ENCODE measurements at places on chromosomes 3 and 15.
A peak's percentile ranks its signal among the peaks of the same experiment; 100 is the strongest.

GRCh38 chr15:22888120-22888859 is 49.8 kb downstream of the NIPA2 start:
- DNase-seq: no peak

- DNase-seq: peak; percentile 40
Measured at GRCh38 chr3:183447206-183448001, 19.0 kb upstream of the MCF2L2 start.

GRCh38 chr3:45381168-45381852 is 7.1 kb upstream of the LARS2 start:
- DNase-seq: no peak

- DNase-seq: no peak
Measured at GRCh38 chr15:98785807-98786621, 137.7 kb downstream of the IGF1R start.

DNA sequence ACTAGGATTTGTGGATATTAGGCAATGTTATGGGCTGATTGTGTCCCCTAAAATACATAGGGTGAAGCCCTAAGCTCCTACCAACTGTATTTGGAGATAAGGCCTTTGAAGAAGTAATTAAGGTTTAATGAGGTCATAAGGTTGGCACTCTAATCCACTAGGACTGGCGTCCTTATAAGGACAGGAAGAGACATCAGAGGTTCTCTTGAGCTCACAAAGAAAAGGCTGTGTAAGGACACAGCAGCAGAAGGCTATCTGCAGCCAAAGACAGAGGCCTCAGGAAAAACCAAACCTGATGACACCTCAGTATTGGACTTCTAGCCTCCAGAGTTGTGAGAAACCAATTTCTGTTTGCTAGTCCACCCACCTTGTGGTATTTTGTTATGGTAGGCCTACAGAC is 416.7 kb downstream of the ZBTB20 start:
- no peak for DNase-seq

DNA sequence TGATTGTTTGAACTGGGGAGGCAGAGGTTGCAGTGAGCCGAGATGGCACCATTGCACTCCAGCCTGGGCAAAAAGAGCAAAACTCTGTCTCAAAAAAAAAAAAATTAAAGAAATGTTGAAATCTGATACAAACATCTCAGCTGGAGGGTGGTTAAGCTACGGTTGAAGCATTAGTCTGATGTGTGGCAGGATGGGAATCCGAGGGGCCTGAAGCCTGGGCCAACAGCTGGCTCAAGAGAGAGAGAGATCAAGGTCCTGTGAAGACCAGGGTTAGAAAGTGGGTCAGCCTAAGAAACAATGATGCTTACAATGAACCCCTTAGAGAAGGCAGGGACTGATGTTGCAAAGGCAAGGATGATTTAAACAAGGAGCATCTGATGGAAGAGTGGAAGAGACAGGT is 69.8 kb downstream of the CD200R1L start:
- no peak for DNase-seq

DNA sequence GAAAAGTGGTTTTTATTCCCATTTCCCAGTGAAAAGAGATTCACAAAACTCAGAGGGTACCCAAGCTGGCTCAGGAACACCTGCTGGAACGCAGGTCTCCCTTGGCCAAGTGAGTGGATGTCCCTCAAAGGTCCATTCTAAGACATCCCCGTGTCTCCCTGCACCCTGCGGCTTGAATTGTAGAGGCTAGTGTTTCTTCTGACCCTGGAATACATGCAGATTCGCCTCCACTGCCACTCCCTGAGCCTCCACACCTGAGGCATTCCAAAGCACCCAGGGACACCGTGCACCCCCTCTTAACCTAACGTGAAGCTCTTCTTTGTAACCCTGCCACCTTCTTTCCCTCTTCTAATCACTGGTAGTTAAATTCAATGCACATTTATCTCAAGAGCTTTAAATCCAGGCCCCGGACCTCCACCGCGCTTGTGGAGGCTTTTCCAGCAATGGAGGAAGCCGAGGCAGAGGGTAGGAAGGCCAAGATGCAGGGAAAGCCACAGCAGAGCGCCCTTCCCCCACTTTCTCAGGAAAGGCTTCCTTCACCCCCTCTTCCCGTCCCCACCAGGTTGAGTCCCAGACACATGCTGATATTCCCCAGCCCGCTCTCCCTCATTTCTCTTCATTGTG is 590 bp upstream of the ITGA11 start:
- no peak for DNase-seq

GRCh38 chr3:50242851-50243542 is 7.0 kb downstream of the GNAI2 start:
- DNase-seq: peak; percentile 46

DNA sequence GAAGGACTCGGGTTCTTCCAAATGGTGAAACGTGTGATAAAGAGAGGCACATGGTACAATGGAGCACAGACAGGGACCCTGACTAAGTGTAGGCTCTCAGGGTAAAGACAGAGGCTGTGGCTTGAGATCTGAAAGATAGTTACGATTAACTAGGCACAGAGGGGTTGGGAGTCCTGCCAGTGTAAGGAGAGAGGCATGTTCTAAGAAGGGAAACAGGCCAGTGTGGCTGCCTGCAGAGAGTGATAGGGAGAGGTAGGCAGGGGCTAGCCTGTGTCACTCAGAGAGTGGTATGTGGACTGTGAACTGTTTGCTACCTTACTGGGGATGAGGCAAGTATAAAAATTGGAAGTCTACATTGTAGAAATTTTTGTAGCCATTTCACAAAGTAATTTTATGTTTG is 109.5 kb downstream of the PEX5L start:
- no peak for DNase-seq

DNA sequence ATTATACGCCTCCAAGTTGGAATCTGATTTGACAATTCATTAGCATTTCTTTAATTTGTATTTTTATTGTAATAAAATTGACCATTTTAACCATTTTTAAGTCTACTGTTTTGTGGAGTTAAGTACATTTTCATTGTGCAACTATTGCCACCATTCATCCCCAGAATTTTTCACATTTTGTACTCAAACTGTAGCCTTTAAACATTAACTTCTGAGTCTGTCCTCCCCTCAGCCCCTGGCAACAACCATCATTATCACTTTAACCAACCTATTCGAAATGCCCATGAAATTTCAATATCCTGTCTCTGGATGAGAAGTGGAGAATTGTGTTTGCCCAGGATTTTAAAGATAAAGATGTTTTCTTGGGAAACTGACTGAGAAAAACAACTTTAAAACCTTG is 27.7 kb downstream of the IL1RAP start:
- no peak for DNase-seq

GRCh38 chr3:52373676-52374075 is 57.6 kb downstream of the DNAH1 start:
- DNase-seq: no peak

DNA sequence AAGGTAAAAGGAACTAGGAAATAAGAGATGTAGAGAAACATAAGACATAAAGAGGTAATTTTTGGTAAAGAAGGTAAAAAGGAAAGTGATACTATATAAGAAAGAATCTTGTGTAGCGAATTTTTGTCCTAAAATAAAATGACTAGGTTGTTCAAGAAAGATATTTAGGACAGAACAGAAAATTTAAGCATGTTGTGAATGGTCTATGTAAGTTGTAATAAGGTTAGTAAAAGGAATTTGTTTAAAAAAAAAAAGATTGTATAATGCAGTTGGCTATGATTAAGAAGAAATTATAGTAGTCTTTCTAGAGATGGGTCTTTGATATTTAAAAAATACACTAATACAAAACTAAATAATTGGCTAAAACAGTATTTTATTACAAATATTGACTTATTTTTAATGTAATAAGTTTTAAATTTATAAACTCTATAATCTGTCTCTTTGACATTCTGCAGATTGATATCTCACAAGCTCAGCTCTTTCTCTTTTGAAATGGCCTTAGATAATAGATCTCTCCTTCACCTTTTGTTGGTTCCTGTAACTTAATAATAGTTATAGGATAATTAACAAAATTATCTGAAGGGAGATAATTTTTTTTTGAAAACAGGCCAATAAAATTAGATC is 3.7 kb upstream of the SLC41A3 start:
- no peak for DNase-seq

DNA sequence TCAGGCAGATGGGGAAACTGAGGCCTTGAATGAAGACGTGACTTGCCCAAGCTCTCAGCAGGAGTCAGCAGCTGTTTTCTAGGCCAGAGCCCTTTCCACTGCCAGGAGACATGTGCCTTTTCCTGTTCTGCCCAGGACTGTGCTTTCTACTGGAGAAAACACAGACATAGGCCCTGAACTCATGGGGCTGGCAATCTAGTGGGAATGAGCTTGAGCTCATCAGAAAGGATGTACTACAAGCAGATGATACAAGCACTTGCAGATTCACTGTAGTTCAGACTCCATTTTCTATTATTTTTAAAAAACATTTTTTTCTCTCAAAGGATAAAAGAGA is 14.4 kb downstream of the MASP1 start:
- no peak for DNase-seq

DNA sequence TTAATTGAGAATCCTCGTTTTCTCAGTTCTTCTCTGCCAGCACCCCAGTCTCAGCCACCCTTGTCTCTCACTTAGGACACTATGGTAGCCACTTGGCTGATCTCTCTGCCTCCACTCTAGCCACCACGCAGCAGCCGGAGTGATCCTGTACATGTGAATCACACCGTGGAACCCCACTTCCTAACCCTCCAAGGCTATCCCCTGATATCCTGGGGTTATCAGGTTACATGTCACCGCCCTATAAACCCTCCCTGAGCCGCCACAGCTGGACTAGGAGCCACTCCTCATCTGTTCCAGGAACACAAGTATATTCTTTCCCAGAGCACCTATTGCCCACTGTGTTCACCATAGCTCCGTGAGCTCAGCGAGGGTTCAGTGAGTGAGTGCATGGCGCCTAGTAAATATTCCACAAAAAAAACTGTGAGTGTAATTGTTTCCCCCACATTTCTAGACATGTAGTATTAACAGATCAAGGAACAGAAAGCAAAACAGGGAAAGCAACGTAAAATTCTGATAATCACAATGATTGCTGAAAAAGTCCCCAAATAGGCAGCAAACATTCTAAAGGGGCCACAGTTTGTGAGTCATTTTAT is 661 bp upstream of the PARP14 start:
- DNase-seq: no peak

- DNase-seq: no peak
Measured at GRCh38 chr3:136070334-136070733, 104.8 kb downstream of the PPP2R3A start.

- no peak for DNase-seq
Measured at GRCh38 chr15:36940636-36941260, 159.6 kb downstream of the MEIS2 start.

GRCh38 chr15:66178531-66178910 is 75.0 kb downstream of the MEGF11 start:
- DNase-seq: no peak

GRCh38 chr3:149895339-149895738 is 75.4 kb downstream of the PFN2 start:
- no peak for DNase-seq

- no peak for DNase-seq
Measured at GRCh38 chr3:194779729-194780224, 94.1 kb downstream of the FAM43A start.

DNA sequence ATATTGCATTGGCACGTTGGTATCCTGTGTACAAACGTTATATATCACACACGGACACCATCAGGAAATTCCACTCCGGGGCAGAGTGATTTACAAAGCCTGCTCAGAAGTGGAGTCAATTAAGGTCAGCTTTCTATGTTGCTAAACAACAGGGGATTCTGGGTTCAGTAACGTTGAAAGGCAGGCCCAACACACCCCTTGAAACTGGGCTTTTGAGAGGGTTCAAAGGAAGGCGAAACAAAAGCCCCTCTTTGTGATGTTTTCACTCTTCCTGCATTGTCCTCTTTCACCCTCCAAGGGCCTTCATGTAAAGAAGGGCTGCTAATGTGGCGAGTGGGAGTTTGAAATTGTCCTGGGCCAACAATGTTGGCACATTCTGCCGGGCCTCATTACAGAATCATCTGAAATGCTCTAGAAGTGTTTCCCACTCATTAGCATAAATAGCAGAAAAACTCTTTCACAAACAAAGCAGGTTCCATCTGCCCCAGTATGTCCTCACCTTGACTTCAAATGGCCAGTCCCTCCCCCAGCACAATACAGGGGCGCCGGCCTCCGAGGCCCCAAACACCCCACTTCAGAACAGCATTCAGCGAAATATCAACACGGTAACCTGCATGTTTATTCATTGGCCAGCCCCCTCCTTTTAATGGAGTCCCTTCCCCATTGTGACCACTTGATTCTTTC is 76.4 kb downstream of the HES1 start:
- DNase-seq: no peak

- DNase-seq: no peak
Measured at GRCh38 chr3:15492847-15493360, 28.6 kb downstream of the COLQ start.

Data from activated T-helper 9 cell treated with anti-CD3 and anti-CD28 coated beads, Interleukin-2, amount 50 U/mL, for 16 hours (primary cell).